ENCODE measurements at places on chromosomes 11 and 22.
A peak's percentile ranks its signal among the peaks of the same experiment; 100 is the strongest.

DNA sequence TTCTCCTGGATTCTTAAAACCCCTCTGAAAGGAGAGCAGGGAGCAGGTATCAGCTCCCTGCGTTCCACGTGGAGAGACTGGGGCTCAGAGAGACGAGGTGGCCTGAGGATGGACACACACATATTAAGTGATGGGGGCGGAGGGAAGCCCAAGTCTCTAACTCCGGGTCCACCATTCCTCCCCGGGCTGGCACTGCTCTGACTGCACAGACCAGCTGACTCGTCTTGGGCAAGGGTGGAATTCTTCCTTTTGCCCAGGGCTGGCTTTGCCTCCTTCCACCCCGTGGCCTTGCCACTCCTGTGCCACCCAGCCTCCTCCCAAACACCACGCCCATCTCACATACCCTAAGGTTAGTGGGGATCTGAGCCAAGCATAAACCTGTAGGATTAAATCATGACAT, 65.0 kb downstream of the BUD13 start:
- no peak overlapping the region for H3K27ac ChIP-seq
- H3K27me3 ChIP-seq: no peaks in the 10 kb centered on the region
- H3K36me3 ChIP-seq: no peaks in the 10 kb centered on the region
- peaks cover 3% of the 10 kb centered on the region for H3K4me1 ChIP-seq

GRCh38 chr11:90241414-90241813, 18.6 kb upstream of the CHORDC1 start:
- H3K27ac ChIP-seq: no peak overlapping the region
- no peaks in the 10 kb centered on the region for H3K27me3 ChIP-seq
- H3K4me3 ChIP-seq: peak overlapping the region; percentile 63
- no peak for DNase-seq
- no peaks in the 10 kb centered on the region for H3K36me3 ChIP-seq

DNA sequence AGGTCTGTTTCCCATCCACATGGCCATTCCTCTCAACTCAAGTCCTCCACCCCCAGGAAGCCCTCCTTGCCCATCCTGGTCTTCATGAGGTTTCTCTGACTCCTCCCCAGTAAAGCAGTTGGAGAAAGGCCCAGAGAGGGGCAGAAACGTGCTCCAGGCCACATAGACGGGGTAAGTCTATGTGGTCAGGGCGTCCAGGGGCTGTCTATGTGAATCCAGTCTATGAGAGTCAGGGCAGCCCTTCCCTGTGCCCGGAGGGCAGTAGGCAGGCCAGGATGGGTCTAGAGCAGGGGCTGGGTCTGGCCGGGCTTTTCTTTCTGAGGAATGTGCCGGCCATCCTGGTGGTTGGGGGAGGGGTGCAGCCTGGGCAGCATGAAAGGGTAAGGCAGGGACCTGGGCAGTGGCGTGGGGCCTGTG, 11.7 kb downstream of the GUCD1 start:
- H3K36me3 ChIP-seq: peaks cover 56% of the 10 kb centered on the region
- DNase-seq: no peak
- H3K27me3 ChIP-seq: no peaks in the 10 kb centered on the region
- H3K4me1 ChIP-seq: no peaks in the 10 kb centered on the region
- no peak overlapping the region for H3K4me3 ChIP-seq
- no peak overlapping the region for H3K27ac ChIP-seq

DNA sequence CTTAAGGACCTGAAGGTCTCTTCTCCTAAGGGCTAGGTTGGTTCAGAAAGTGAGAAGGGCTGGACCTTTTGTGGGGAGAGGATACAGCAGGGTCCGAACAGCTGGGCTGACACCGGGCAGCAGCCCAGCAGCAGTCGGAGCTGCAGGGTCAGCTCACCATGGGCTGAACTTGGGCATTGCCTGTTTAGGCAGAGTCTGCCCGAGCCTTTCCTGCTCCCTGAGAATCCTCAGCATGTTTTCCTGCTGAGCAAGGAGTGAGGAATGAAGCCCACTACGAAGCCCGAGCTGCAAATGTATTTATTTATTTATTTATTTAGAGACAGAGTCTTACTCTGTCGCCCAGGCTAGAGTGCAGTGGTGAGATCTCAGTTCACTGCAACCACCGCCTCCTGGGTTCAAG, 83.9 kb downstream of the PTPRJ start:
- no peak overlapping the region for H3K4me3 ChIP-seq
- no peaks in the 10 kb centered on the region for H3K36me3 ChIP-seq
- H3K4me1 ChIP-seq: peaks cover 9% of the 10 kb centered on the region
- no peaks in the 10 kb centered on the region for H3K27me3 ChIP-seq

- H3K36me3 ChIP-seq: peaks cover 17% of the 10 kb centered on the region
Measured at GRCh38 chr11:123509737-123510578, 79.9 kb downstream of the GRAMD1B start.

DNA sequence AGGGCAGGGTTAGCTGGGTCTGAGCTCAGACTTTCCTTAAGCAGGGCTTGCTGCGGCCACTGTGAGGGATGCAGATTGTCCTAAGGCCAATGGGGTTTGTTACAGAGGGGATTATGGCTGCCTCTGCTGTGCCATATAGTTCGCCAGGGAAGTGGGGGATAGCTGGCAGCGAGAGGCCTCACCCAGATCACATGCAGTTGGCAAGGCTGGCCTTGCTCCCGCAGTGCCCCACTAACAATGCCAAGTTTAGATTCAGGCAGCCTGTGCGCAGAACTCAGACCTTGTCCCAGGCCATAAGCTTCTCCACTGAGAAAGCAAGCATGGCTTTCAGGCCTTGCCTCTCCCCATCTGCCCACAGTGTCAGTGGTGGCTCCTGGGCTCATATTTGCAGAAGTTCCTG, 4.7 kb upstream of the APOL2 start:
- H3K27ac ChIP-seq: no peak overlapping the region
- DNase-seq: peak; percentile 28
- no peaks in the 10 kb centered on the region for H3K4me1 ChIP-seq
- H3K27me3 ChIP-seq: no peaks in the 10 kb centered on the region
- H3K36me3 ChIP-seq: no peaks in the 10 kb centered on the region
